NCI-H1417 treated with DMSO at 0.1 percent for 48 hours (cell line): ENCODE measurements at places on chromosomes 12 and 14.

GRCh38 chr12:103848143-103848542 is 7.1 kb upstream of the NT5DC3 start:
- DNase-seq: no peak

DNA sequence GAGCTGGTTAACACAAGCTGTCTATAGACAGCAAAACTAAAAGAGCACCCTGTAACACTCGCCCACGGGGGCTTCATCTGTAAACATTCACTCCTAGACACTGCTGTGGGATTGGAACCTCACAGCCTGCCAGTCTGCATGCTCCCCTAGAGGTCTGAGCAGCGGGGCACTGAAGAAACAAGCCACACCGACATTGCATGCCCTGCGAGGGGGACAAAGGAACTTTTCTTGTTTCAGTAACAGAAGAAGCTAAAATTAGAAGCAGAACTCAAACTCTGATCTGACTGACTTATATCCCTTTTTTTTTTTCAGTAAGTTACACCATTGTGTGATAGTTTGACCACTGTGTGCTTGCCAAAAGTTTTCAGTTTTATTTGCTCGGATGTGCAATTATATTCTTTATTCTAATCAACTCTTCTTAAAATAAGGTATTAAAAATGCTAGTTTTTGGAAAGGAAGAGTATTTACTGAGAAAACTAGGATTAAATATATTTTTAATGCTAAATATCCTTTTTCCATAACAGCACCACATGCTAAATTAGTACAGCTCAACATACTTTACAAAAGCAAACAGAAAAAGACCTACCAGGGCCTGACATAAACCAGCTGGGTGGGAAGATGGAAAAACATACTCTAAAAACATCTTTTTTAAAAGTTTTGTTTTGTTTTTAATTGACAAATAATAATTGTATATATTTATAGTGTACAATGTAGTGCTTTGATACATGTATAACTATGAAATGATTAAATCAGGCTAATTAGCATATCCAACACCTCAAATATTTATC is 100.2 kb downstream of the EPS8 start:
- DNase-seq: no peak

DNA sequence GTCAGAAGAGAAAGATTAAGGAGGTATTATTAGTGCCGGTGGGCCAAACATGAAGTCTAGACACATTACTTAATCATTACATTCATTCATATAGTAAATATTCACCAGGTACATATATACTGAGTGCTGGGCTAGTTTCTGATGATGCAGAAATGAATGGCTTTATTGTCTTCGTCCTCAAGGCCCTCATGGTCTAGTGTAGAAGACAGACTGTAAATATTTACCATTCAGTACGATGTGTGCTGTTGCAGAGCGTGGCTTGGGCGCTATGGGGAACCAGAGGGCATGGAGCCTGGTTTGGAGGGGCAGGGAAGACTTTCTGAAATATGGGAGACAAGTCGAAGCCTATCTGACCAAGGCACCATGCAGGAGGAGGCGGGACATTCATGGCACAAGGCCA is 37.0 kb upstream of the TCL1B start:
- DNase-seq: no peak

DNA sequence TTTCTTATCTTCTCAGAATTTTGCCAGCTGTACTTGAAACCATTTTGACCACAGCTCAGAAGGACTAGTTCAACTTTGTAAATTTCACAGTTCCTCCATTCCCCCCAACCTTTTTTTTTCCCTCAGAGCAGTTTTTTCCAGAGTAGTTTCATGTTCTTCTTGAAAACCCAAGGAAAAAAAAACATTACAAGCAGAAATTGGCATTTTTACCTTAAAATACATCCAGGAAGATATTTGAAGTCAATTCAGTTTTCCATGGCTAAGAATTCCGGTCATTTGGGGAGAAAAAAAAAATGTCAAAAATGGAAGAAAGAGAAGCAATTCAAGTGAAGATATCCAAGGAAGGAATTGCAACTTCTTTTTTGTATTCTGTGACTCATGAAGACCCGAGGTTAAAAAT is 39.5 kb downstream of the SYNE2 start:
- no peak for DNase-seq

DNA sequence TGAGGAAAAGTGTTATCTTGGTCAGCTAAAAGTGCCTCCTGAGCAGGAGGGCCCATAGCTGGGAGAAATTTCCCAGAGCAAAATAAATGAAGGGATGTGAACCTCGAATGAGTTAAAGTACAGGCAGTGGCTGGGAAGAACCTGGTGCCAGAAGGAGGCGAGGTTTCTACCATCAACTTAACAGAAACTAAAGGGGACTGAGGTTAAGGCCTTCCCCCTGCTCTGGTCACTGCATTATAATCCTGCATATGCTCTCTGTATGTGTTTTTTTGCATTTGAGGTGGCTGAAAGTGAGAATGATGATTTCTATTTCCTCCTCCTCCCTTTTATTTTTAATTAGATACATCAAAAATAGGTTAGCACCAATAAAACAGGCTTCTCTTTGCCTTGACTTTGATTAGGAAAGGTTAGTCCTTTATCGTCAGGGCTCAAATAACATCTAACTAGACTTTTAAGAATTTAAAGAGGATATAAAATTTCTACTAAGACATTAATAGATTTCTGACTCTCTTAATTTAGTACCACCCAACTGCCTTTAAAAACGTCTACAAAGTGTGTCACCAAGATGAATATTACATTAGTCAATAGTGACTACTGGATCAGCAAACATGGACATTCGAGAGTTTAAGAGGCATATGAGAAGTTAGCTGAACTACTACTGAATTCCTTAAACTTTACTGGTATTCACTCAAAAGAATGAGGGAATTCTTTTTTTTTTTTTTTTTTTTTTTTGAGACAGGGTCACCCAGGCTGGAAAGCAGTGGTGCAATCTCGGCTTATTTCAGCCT is 49.2 kb downstream of the GALNT4 start:
- no peak for DNase-seq

DNA sequence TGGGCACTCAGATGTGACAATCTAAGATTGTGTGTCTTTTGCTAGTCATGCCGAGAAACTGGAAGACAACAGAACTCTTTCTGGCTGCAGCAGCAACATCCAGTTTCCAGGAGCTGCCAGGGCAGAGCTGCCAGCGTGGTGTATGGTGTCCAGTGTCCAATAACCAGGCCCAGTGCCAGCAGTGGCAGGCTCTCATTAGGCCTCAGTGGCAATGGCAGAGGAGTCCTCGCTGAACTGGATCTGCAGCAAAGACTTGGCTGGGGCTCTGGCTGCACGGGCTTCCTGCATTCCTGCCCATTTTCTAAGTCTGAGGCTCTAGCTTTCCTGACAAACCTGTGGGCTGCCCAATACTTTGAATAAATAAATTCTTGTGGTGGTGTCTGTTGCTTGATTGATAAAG is 26.2 kb upstream of the PPM1A start:
- DNase-seq: no peak

DNA sequence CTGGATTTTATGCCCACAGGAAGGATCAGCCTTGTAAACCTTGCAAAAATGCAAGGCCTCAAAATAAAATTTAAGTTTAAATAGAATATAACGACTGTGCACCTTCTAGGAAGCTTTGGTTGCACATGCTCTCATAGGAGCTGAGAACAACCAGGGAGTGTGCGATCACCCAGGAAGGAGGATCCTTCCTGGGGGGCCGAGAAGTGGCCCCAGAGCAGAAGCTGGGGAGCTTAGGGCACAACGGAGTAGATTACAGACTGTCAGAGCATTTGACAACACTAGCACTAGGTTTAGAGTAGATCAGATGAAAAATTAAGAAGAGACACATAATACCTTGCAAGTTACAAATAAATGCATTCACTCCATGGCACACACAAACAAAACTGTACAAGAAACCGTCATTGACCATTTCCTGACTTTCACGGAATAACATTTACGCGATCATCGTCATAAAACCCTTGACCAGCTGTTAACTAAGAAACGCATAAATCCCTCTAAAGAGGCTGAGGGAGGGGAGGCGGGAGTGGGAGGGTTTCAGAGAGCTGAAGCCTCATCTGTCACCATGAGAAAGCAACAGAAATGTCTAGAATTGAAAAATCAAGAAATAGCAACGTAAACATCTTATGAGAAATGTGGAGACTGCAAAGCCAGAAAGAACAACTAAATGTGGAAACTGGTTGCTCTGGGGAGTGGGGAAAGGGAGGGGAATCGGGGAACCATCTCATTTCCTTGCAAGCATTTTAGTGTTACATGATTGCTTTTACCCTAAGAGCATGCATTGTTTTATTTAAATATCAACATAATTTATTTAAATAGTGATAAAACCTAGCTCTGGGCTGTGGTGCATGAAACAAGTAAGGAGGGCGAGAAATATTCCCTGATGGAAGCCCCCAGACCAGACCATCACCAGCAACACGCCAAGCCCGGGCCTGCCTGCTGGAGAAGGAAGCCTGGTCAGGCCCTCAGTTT is 13.1 kb upstream of the CCDC85C start:
- DNase-seq: no peak

- DNase-seq: no peak
These were observed 76.7 kb upstream of the EIF5 start for GRCh38 chr14:103257211-103257962.

DNA sequence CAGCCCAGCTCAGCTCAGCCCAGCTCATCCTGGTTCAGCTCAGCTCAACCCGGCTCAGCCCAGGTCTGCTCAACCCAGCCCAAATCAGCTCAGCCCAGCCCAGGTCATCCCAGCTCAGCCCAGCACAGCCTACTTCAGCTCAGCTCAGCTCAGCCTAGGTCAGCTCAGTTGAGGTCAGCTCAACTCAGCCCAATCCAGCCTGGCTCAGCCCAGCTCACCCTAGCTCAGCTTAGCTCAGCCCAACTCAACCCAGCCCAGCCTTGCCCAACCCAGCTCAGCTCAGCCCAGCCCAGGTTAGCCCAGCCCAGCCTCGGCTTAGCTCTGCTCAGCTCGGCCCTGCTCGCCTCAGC is 332.3 kb downstream of the TMEM121 start:
- no peak for DNase-seq

- DNase-seq: no peak
These were observed 85.0 kb downstream of the PTGER2 start for GRCh38 chr14:52399104-52399503.

GRCh38 chr12:91335699-91336098 is 153.1 kb upstream of the DCN start:
- DNase-seq: no peak

DNA sequence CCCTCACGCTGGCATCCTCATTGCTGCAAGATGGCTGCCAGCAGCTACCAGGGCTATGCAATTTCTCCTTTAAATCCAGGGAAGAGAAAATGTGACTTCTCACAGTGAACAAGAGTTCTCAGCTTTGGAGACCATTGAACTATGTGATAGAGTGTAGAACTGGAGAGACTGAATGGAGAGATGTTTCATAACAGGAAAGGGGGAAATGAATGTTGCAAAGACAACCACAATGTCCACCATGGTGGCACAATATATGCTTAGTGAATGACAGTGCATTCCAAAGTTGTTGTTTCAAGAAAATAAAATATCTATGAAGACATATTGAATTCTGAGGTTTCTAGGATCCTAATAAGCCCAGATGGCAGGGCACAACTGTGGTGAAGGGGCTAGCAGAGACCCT is 13.2 kb upstream of the COCH start:
- DNase-seq: no peak

GRCh38 chr12:53073881-53074280 is 5.3 kb downstream of the SPRYD3 start:
- no peak for DNase-seq

DNA sequence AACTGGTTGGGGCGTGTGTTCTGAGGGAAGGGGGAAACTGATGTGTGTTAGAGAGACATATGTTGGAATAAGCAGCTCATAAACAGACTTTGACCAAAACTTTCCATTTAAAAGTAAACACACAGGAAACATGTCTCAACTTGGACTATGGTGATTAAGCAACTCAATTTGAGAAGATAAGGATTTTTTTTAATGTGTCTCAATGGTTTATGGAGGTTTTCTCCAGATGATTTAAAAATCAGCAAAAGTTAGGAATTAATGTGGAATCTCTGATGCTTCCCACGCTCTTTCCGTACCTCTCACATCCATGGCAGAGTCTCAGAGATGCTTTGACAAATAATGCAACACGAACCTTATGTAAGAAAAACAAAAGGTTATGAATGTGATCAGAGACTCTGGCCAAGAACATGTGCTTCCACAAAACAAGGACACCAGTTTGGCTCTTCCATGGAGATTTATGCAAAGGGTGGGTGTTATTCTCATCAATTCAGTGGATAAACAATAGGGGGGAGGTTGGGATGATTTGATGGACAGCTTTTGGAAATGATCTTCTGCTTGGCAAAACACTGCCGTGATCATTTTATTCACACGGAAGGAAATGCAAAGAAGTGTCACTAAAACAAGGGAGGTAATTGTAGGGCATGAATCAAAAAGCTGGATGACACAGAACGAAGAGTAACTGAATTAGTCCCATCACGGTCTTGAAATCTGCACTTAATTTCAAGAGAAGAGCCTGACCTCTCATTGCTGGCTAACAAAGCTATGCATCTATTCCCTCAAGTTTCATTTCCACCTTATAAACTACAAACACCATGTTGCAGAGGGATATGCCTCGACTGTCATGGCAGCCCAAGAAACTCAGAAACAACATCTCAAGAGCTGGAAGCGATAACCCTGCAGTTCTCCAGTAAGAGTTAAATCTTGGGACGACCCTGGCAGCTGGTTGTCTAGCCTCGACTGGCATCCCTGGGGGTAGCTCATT is 76.5 kb downstream of the FOXN3 start:
- DNase-seq: no peak
